Dermis microvascular lymphatic vessel endothelial cell (primary cell): ENCODE measurements at places on chromosomes 7 and 10.
A peak's percentile ranks its signal among the peaks of the same experiment; 100 is the strongest.

- no peak for DNase-seq
Measured at GRCh38 chr7:11206177-11206899, 232.7 kb downstream of the PHF14 start.

DNA sequence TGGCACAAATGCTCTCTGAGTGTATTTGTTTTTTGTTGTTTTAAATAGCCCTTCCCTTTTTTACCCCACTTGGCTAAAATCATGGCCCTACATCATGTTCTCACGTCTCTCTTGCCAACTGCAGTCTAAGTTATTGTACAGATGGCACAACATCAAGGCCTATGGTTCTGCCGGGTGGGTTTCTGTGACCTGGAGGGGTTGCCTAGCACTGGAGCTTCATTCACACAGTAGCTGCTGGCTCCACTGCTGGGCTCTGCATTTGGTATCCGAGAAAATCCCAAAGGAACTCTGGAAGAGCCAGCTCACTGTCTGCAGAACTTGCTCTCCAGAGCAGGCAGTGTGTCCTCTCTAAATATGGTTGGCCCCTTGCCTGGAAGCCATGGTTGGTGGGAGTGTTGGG is 120.6 kb downstream of the LRRC4 start:
- DNase-seq = no peak

DNA sequence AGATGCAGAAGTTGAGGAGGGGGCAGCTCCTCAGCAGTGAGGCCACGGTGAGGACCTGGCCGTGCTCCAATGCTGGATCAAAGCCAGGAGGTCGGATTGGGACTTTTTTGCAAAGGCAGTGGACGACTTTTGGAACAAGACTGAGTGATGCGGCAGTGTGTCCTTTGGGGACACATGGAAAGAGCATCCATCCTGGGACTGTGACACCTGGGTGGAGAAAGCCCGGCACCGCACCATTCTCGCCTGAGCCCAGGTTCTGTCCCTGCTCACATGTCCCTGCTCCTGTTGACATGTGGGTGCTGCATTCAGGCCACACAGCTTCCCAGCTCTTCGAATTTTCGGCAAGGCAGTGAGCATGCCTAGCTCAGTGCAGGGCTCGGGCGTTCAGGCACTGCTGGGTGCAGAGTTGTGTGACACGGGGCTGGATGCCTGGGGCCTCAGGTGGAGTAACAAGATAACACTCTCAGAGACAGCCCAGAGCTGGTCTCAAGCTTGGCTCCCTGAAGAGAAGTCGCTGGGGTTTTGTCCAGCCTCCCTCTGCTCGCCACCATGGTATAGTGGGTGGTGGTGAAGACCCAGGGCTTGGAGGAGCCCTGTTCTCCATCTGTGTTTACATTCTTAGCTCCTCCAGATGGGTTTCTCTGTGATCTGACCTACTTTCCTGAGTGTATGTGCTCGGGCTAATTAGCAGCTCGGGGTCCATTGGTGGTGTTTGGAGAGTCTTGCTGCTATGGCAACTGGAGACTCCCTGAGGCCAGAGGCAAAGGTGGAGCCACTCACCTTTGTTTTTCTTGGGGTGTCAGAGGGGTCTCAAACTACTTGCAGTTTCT is 111.7 kb upstream of the BTBD16 start:
- no peak for DNase-seq

- DNase-seq = no peak
Measured at GRCh38 chr7:683526-684205, 42.8 kb upstream of the DNAAF5 start.

DNA sequence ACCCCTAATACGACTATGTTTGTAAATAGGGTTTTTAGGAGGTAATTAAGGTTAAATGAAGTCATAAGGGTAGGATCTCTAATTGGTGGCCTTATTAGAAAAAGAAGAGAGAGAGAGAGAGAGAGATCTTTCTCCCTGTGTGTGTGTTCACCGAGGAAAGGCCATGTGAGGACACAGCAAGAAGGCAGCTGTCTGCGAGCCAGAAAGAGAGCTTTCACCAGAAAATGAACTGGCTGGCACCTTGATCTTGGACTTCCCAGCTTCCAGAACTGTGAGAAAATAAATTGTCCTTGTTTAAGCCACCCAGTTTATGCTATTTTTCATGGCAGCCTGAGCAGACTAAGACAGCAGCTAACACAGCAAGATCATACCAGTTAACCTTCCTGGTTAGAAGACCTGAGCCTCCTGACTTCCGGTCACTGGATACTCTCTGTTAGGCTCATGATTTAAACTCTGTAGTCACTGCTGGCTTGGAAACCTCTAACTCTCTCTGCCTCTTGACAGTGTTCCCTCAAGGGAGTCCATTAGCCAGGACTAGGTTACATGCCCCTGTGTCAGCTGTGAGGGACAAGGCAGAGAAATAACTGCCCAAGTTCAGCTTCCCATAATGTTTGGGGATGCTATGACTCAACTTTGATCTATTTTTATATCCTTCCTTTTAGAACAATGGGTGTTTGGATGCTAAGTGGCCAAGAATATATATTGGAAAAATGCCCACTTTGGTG is 102.3 kb downstream of the DYNC1I1 start:
- DNase-seq = peak; percentile 56

GRCh38 chr10:121217331-121217730 is 366.2 kb downstream of the WDR11 start:
- DNase-seq = no peak
